Glutamatergic neuron (in vitro differentiated cells): ENCODE measurements at places on chromosomes 13 and 19. TPM values are rescaled to one million over a fixed set of nuclear protein-coding genes. Genes with fewer than 3 reads are reported as not detected.

Gene CDKN2D
- total RNA-seq: 68.3 TPM

Gene SLC6A16
- total RNA-seq: 6.6 TPM

Gene LYPD5
- not detected for total RNA-seq

Gene SPIB
- total RNA-seq: 2.7 TPM

Gene IGSF23
- total RNA-seq: not detected

Gene CNFN
- total RNA-seq: 2.8 TPM

Gene GPR4
- not detected for total RNA-seq

Gene CFAP97D2
- total RNA-seq: not detected

Gene NDUFA11
- total RNA-seq: 193 TPM

Gene MPHOSPH8
- 31.8 TPM for total RNA-seq
